ENCODE measurements at places on chromosomes 1 and 21.

- no peak for DNase-seq
Measured at GRCh38 chr21:14550135-14550534, 4.0 kb upstream of the SAMSN1 start.

DNA sequence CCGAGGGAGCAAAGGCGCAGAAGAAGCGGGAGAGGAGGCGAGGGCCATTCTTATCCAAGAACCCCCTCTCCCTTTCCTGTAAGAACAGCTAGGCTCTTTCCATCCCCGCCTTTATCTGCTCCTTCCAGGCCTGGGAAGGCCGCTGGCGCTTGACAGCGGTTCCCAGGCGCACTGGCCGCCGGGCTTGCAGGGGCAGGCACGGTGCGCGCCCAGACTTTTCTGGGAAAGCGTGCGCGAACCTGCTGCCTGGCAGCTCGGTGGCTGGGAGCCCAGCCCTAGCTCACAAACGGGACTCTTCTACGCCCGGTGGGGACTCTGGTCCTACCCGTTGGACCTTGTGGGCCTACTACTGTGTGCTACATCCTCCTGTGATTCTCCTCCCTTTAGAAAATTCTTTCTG lies 8.8 kb upstream of the IFNLR1 start:
- no peak for DNase-seq

- no peak for DNase-seq
Measured at GRCh38 chr1:31327381-31327780, 30.5 kb downstream of the ZCCHC17 start.

DNA sequence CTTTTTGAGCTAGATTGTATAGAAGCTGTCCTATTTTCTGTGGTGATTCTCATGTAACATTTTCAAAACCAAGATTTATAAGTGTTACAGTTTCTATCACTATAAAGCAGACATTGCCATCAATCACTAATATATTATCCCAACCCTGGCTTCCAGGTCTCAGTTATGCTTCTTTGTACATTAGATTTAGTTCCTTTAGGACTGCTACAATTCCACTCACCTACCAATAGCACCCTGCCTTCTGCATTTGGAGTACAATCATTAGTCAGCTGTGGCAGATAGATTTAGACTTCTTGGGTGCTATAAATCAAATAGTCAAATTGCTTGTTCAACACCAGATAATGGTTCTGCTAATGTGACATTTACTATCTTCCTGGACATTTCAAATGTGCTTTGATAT lies 281.6 kb downstream of the BRINP3 start:
- no peak for DNase-seq

DNA sequence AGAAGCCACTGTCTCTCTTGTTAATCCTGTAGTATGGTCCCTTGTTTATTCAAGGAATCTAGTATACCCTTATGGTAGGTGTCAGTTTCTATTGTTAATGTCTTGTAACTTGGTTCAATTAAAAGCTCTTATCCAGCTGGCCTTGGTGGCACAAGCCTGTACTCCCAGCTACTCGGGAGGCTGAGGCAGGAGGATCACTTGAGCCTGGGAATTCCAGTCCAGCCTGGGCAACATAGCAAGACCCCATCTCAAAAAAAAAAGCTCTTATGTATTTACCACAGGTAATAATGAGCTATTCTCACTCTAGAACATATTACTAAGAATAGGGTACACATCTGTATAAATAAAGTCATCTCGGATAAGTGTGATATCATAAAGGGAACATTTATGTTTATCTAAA lies 46.5 kb downstream of the TMEM200B start:
- no peak for DNase-seq

DNA sequence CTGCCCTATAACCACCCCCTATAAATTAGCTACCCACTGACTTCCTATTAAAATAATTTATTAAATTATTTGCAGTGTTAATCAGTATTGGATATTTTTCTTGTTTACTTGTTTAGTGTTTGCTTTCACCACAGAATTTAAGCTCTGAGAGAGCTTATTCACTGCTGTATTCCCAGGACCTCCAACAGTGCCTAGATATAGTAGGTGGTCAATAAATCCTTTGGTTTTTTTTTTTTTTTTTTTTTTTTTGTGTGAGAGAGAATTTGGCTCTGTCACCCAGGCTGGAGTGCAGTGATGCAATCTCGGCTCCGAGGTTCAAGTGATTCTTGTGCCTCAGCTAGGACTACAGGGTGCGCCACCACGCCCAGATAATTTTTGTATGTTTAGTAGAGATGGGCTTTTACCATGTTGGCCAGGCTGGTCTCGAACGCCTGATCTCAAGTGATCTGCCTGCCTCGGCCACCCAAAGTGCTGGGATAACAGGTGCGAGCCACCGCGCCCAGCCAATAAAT lies 1.1 kb upstream of the OSBPL9 start:
- no peak for DNase-seq

DNA sequence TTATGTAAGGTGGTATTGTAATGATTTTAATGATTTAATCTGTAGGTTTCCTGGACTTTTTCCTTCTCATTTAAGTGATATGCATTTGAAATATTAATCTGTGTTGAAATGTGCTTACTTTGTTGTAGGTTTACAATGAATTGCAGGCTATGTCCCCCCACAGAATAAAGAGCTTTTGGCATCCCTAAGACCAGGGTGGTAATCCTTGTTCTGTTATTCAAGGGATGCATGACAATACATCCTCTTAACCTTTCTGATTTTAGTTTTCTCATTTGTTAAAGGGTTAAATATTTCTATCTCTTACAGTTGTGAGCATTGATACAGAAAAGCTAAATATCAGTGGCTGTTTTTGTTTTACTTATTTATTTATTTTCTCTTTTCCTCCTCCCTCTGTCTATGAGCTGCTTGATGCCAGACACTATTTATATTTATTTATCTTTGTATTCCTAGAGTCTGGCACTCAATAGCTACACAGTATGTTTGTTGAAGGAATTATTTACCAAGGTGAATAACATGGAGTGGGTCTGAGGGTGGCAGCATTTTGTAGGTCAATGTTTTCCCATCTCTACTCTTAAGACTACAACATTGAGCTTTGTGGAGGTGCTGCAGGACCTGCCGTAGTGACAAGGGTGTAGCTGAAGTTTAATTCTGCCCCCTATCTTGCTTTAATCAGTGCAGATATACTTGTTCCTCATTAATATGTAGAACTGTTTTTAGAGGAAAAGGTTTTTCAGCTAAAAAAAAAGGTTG lies 19.9 kb upstream of the ADGRL2 start:
- DNase-seq = no peak

DNA sequence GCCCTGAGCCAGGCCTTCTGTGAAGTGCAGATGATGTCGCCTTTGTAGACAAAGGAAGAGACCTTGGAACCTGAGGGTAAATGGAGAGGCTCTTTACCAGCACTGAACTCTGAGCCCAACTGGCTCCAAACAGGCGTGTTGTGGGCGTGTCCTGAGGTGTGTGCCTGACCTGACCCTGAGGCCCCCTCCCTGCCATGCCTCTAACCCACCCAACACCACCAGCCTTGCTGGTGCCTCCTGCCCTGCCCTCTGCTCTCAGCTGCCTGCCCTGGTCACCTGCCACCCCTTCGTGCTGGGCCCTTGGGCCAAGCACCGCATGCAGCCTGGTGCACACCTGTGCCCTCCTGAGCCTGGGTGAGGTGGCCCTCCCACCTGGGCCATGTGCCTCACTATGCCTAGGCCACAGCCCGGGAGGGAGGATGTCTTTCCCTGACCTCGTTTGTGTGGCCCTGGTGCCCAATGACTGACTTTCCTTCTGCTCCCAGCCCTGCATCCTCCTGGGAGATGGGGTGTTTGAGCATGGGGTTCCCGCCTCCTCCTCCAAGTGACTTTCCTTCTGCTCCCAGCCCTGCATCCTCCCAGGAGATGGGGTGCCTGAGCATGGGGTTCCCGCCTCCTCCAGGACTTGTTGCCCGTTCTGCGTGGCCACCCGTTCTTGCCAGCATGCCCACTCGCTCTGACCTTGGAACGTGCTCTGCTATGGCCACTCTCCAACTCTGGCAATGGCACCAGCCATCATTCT lies 157.0 kb downstream of the PCBP3 start:
- DNase-seq = no peak

DNA sequence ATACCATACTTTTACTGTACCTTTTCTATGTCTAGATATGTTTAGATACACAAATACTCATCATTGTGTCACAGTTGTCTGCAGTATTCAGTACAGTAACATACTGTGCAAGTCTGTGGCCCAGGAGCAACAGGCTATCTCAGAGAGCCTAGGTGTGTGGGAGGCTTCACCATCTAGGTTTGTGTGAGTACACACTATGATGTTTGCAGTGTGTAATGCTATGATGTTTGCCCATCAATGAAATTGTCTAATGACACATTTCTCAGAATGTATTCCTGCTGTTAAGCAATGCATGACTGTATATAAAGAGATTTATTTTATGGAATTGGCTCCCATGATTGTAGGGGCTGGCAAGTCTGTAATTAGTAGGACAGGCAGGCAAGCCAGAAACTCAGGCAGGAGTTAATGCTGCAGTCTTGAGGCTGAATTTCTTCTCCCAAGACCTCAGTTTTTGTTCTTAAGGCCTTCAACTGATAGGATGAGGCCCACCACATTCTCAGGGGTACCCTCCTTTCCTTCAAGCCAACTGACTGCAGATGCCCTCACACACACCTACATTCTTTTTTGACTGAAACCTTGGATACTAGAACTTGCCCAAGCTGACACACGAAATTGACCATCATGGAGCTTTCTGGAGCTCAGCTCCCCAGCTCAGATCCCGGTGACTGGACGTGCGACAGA lies 7.7 kb upstream of the AGTRAP start:
- DNase-seq = no peak

DNA sequence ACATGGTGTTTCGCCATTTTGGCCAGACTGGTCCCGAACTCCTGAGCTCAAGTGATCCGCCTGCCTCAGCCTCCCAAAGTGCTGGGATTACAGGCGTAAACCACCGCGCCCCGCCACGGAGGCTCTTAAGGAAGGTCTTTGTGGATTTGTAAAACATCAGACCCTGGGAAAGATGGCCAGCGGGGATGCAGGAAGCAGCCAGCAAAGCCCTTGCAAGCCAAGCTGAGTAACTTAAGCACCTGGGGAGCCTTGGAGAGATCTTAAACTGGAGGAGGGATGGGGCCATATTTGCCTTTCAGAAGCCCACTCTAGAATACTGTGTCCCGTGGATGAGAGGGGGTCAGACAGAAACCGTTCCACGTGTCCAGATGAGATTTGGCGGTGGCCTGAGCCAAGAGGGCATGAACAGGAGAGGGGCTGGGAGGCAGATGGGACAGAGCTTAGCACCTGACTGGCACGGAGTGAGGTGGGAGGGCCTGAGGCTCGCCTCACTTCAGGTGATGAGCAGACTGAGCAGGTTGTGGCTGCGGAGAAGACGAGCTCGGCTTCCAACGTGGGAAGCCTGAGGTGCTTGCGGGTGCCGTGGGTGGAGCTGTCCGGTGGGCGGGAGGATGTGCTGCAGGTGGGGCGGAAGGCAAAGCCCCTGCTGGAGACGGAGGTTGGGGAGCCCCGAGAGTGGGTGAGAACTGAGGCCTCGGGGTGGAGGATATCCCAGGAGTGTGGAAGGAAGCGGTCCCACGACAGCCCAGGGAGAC lies 11.7 kb downstream of the C1orf216 start:
- no peak for DNase-seq

DNA sequence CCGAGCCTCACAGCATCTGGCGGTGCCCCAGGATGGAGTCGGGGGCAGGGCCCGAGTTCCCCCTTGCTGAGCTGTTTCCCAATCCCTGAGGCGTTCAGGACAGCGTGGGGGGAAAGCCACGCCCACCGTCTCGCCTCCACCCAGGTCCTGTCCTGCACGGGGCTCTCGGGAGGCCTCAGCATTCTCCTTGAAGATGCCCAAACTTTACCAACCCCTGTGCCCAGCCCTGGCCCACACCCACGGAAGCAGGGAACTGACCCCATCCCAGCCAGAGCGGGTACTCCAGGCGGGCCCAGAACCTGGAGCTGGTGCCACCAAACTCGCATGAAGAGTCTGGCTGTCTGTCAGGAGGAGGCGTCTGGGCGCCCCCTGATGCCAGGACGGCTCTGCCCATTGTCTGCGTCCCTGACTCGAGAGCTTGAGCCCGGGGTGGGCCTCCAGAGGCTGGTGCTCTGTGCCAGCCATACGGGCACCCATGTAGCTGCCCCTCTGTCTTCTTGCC lies 35.3 kb upstream of the POFUT2 start:
- no peak for DNase-seq

- no peak for DNase-seq
Measured at GRCh38 chr1:91876781-91877573, 9.0 kb downstream of the TGFBR3 start.

DNA sequence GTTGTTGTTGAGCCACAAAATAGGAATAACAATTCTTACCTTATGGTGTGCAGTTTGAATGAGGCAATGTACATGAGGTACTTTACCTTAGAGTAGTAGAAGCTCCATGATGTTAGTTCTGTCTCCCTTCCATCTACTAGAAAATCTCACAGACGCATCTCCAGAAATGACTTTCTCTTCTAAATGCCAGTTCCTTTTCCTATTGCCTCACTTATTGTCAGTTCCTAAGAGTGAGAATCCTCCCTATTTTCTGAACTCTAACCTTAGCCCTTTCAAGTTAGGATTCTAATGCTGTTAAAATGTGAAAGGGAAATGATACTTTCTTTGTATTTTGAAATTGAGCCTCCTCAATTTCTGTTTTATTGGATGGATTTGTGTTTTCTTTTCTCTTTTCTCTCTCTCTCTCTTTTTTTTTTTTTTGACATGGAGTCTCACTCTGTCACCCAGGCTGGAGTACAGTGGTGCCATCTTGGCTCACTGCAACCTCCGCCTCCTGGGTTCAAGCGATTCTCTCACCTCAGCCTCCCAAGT lies 18.6 kb upstream of the MAPKAPK2 start:
- DNase-seq = no peak

- no peak for DNase-seq
Measured at GRCh38 chr1:21362096-21362495, 71.8 kb upstream of the ECE1 start.
